ENCODE measurements at places on chromosomes 2 and 18.

GRCh38 chr18:79380816-79381806, 14.6 kb upstream of the NFATC1 start:
- DNase-seq = peak; percentile 43

- DNase-seq = no peak
These were observed 55.0 kb upstream of the CTDP1 start for GRCh38 chr18:79624356-79625170.

DNA sequence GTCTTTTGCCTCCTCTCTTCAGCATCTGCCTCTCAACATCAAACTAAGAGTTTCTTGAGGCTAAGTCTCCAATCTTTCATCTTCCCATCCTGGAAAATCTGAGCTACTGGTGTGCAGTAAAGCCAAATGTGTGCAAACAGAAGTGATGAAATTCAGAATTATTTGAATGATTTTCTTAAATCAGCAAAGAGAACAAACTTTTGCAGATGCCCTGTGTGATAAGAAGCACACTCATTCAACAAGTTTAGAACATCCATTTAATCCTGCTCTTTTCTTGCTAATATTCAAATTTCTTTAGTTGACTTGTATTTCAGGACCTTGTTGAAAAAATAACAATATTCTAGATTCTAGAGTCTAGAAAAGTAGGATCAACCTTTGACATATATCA, 1374.9 kb upstream of the CELF4 start:
- DNase-seq = no peak

GRCh38 chr18:54783139-54783538, 45.1 kb upstream of the RAB27B start:
- no peak for DNase-seq

DNA sequence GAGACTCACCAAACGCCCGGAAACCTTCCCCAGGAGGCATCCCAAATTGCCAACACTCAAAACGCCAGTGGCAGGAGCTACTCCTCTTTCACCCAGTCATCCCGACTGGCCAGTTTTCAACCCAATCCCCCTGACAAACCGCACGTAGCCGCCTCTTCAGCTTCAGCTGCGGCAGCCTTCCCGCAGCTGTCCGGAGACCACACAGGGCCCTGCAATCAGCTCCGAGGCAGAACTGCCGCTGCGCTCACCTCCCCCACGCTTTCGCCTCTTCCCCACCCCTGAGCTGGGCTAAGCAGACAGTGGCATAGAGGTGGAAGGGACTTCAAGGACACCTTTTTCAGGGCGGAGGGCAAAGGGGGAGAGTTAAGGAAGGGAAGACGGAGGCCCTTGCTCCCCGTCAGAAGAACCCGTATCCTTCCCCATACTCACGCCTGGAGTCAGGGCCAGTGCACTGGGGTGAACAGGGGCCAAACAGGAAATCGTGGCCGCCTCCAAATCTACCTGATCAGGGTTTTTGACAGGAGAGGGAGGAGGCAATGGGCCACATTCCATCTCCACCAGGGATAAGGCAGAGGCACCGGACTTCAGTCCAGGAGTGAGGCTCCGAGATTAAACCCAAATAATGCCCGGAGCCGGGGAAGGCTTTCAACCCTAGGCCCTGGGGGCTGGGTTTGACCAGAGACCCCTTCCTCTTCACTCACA, 16.9 kb downstream of the CYP26B1 start:
- DNase-seq = no peak

GRCh38 chr2:112301171-112301584, 25.8 kb downstream of the ZC3H6 start:
- no peak for DNase-seq

DNA sequence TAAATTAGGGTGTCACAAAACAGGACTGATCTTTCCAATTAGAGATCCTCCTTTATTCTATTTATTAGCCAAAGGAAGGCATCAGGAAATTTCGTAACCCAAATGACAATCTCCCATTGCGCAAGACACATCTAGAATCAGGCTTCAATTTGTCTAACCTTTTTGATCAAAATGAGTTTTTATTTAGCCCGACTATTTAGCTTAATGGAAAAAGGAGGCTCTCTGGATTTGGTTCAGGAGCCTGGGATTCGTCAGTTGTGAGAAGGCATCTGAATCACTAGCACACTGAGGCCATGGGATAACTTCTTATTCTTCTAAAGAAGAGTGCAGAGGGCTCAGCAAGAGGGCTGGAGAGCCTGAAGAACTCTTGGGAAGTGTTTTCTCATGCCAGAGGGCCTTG, 332.1 kb upstream of the ETAA1 start:
- no peak for DNase-seq

DNA sequence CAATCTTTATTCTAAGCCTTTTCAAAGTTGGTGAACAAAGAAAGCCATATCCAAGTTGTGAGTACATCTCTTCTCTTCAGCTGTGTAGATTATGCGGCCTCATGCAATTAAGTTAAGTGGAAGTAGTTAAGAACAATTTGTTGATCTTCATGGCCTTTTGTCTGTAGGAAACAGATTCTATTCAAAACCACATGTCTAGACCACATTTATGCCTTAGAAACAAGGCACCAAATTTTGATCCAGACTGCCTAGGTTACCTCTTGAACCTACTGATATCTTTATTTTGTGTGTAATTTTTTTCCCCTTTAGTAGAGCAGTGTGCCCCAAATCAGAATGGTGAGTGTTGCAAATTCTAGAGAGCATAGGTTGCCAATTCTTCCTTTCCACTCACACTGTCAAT, 101.6 kb upstream of the CERS6 start:
- DNase-seq = peak; percentile 39

- no peak for DNase-seq
These were observed 346 bp upstream of the VRK2 start for GRCh38 chr2:58046335-58046584.

- DNase-seq = no peak
These were observed 86.9 kb downstream of the SLC25A12 start for GRCh38 chr2:171807119-171807518.

DNA sequence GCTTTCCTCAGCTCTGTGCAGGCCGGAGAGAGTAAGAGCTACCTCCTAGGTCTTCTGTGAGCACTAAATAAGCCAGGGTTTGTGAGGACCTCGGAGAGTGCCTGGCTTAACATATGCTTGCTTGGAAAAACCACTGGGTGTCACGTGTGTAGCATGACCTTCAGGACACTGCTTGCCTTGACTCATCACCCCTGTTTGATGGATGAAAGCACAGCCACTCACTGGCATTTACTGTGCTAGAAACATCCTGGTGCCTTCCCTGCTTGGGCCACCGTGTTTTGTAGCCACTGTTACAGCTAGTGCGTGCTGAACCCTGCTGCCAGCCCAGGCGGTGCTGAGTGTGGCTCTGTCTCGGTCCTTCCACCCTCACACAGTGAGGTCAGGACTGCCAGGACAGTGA, 34.8 kb upstream of the ITM2C start:
- no peak for DNase-seq

DNA sequence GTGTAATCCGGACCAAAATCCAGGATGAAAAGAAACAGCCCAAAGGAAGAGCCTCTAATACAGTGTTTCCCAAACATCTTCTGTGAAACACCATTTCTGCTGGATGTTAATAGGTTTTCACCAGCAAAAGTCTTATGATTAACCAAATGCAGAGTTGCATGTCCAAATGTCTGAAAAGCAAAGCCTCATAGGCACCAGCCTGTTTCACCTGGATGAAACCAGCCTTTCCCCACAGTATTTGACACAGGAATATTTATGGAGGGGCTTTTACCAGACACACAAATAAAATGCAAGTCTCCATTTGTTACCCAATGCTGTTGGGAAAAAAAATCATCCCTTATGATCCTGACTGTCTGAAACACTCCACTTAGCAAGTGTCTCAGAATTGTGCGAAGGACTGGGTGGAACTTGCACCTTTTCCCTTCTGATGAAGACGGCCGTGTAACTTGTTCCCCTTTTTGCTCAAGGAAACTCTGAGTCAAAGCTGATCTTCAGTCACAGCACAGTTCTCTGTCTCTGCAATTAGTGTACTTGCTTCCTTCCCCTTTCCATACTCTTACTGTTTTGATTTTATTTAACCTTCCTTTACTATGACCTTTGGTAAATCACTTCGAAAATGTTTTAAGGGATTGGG, 70.3 kb upstream of the IL1R2 start:
- DNase-seq = peak; percentile 99

DNA sequence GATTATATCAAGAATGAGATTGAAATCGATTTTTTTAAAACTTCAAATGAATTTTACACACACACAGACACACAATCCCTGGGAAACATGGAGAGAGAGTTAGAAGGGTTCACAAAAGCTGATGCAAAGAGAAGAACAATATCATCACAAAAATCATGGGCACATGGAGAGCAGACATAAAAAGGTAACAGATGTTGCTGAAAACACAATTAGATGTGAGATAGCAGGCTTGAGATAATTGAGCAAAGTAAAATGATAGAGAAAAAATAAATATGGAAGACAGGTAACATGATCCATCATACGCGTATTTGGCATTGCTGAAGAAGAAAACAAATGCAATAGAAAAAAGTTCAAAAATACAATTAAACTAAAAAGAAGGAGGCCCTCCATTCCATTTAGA, 11.6 kb upstream of the B4GALT6 start:
- no peak for DNase-seq

DNA sequence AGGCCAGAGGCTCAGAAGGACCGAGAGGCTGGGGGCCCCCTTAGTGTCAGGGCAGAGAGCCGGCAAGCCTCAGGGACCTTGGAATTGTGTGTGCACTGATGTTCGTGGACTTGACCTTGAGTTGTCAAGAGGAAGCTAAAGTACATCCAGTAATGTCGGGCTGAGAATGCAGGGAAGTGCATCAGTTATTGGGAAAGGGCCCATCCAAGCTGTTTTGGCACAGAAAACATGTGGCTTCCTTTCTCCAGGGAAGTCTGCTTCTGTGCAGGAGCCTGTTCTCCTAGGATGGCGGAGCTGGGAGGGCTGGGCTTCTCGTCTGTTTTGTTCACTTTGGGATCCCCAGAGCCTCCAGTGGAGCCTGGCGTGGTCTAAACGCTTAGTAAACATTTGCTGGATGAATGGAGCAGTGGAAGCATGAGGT, 23.7 kb downstream of the ATOH8 start:
- no peak for DNase-seq

GRCh38 chr18:10245846-10246175, 208.6 kb upstream of the APCDD1 start:
- no peak for DNase-seq

GRCh38 chr2:67865917-67866316, 196.9 kb downstream of the C1D start:
- DNase-seq = no peak

- DNase-seq = no peak
These were observed 2.4 kb downstream of the EPAS1 start for GRCh38 chr2:46299365-46300263.

DNA sequence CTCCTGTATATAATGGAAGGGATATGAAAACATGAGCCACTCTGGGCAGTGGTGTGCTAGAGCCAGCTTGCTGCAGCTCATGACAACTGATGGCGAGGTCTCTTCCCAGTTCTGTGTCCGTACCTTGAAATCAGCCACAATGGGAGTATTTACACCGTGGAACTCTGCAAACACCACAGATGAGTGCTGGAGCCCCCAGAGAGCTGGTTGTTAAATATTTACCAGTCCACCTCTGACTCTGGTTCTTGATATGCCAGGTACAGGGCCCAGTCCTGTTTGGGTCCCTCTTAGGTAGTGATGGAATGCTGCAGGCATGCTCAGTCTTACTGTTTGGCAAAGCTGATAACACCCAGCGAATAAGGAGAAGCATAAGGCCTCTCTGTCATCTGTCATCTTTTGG, 116.1 kb upstream of the GLI2 start:
- no peak for DNase-seq

DNA sequence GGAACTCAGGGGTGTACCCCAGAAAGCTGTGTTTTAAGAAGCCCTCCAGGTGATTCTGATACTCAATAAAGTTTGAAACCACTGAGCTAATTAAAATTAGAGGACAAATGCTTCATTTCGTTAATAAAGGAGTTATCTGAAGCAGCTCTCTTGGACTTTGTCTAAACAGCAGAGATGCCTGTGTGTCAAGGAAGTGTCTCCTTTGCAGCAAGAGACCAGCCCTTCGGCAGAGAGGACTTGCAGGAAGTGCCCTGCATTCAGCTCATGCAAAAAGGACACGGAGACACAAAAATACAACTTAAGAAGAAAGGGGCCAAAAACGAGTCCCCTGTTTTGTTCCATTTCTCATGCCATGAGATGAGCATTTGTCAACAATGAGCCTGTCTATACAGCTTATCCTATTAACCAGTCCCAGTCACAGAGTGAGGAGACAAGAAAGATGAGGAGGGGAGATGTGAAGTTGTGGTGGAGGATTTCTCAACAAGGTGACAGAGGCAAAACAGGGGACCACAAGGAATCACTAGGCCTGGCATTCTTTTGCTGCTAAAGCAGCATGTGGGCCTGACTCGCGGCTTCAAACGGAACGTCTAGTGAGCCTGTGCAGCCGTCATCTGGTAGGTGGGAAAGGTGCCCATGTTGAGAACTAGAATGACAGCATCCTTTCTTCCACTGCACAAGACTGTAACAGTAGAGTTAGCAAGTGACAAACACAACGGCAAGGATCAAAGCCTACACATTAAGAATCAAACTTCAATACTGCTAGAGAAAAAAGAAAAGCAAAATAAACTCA, 152.3 kb downstream of the ANTXR1 start:
- DNase-seq = no peak

DNA sequence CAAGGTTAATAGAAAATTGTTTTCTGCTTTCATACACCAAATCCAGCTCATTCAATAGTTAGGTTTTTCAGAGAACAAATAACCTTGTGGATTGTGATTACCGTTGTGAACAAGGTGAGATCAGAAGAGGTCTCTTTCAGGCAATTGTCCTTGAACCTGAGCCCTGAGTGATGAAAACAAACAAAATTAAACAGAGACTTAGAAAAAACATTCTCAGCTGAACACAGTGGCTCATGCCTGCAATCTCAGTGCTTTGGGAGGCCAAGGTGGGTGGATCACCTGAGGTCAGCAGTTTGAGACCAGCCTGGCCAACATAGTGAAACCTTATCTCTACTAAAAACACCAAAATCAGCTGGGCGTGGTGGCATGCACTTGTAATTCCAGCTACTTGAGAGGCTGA, 68.1 kb downstream of the HNMT start:
- no peak for DNase-seq

DNA sequence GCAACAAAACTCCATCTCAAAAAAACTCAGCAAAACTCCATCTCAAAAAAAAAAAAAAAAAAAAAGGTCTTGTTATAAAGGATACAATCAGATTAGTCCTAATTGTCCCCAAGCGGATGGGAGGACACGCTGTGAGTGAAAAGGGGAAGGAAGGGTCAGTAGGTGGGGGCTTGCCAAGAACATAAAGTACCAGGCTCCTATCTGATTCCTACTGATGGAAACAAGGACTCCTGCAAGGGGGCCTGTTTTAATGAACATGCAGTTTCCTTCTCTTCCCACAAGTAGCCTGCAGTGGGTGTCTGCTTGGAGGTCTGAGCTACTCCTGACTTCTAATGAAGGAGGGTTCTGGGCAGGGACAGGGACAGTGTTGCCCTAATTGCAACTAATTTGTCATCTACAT, 7.9 kb downstream of the SCG2 start:
- no peak for DNase-seq

DNA sequence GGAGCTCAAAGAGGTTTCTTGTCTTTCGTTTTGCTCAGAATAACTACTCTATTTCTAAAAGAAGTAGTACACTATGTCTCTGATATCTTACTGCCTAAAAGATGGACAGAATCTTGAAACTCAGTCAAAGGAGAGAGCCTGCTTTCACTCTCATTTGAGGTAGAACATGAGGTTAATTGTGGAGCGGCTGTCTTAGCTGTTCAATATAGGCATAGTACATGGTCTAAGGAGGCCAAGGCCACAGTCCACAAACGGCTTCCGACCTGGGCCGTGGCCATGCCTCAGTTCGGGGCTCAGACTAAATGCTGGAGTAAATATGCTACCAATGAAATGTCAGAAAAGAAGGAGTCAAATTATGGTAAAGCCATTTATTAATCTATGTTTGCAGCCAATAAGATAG, 185.8 kb upstream of the ACAA2 start:
- no peak for DNase-seq

- DNase-seq = no peak
These were observed 82.7 kb downstream of the COL5A2 start for GRCh38 chr2:189096769-189097447.
